ENCODE measurements at places on chromosomes 7 and 10.
A peak's percentile ranks its signal among the peaks of the same experiment; 100 is the strongest.

DNA sequence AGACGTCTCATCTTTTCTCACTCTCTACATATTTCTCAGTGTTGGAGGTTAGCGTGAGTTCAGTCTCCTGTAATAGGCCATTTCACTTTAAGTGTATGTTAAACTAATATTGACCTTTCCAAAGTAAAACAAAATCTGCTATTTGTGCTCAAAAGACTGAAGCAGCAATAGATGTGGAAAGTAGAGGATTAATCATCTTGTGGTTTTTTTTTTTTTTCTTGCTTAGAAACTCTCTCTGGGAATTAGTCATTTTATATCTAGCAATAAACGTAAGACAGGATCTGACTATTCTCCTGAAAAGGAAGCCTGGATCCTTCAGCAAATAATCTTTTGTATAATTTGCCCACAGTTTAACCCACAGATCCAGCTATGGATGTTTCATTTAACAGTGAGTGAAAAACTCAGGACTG, 81.7 kb downstream of the NRP1 start:
- no peak for DNase-seq

GRCh38 chr7:12257582-12257981, 46.5 kb downstream of the TMEM106B start:
- DNase-seq, result peak; percentile 78

GRCh38 chr10:64558094-64558835, 1037.1 kb downstream of the REEP3 start:
- no peak for DNase-seq

- DNase-seq, result no peak
These were observed 14.0 kb upstream of the EIF5AL1 start for GRCh38 chr10:79498291-79498829.

DNA sequence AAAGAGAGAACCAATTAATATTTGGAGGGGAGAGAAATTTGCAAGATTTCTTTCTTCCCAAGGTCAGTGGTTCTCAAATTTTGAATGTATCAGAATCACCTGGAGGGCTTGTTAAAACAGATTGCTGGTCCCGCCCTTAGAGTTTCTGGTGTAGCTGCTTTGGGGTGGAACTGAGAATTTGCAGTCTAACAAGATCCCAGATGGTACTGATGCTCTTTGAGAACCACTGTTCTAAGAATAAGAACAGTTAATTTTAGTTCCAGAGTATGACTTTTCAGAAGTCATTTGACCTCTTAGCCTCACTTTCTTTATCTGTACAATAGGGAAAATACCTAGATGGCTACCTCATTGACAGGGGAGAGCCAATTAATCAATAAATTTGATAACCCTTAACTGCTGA, 161.6 kb downstream of the PRKG1 start:
- DNase-seq, result no peak

GRCh38 chr10:88244781-88245625, 338.1 kb downstream of the RNLS start:
- DNase-seq, result no peak

- DNase-seq, result peak; percentile 78
These were observed 10.5 kb downstream of the SKAP2 start for GRCh38 chr7:26853788-26854393.

- no peak for DNase-seq
These were observed 741 bp downstream of the GPR85 start for GRCh38 chr7:113085781-113086390.

DNA sequence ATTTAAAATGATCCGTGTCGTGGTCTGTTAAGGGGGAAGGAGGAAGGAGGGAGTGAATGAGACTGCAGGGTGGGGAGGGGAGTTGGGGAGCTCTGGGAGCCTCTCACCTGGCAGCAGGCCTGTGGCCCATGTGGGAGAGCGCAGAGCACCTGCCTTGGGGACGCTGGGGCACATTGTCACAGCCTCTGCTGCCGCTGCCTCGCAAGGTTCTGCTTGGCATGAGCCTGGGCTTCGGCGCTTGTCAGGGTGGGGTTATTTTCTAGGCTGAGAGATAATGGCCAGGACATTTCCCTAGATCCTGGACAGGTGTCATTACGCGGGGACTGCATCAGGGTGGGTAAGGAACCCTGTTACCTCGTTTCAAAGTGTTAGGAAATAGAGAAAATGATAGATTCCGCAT, 2.2 kb upstream of the SUN1 start:
- no peak for DNase-seq

DNA sequence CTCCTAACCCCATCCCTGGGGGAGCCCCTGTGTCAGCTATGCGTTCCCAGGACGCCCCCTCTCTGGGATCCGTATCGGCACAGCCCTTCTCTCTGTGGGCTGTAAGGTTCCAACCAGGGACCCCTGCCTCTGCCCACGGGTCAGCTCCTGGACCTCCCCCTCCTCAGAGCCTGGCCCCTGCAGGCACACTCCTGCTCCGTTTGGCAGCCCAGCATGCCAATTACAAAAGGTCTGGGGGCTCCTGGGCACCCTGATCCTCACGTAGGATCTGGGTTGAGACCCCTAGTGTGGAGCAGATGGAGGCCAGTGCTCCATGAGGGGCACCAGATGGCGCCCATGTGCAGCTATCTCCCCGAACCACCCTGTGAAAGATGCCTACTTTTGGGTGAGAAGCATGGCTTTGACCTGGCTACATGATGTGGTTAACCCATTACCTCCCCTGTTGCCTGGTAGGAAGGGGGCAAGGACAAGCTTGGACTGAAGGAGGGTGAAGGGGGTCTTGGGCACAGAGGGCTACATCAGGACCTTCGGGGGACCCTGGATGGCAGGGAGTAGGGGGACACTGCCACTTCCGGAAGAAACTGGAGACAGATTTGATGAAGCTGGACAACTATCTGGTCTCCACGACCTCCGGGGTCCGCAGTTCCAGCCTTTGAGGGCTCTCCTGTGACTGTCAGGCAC, 9.0 kb downstream of the TACR2 start:
- DNase-seq, result peak; percentile 78

DNA sequence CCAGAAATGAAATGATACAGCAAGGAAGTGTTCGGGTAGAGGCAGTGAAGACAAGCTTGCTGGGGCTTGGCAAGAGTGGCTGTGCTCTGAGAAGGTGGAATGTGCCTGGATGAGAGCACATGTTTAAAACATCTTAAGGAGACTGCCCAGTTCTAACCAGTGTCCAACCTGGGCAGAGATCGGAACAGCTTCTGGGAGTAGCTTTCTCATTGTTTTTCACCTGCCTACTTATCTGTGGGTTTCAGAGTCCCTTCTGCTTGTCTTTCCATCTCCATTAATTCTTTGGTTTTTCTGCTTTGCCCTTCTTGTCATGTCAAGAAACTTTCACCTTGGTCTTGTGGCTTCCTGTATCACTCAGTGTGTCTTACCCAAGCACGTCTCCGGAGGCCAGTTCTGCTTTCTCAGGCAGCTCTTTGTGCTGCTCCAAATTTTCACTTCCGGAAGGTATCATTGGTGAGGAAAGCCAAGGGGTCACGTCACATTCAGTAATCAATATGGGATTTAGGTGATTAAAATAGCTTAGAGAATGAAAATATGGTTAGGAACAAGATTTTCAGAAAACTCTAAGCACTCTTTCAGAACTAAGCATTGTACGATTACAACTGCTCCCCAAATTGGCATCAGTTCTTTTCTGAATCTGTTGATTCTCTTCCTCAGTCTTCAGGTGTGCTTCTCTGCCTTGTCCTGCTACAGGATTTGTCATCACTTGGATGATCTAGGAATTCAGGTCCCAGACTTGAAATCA, 5.5 kb upstream of the LAMB4 start:
- peak; percentile 23 for DNase-seq

GRCh38 chr7:1851721-1852516, 181.8 kb downstream of the ELFN1 start:
- no peak for DNase-seq

GRCh38 chr10:24850727-24851296, 101.6 kb downstream of the PRTFDC1 start:
- no peak for DNase-seq

GRCh38 chr7:94298943-94299342, 95.8 kb upstream of the COL1A2 start:
- no peak for DNase-seq

GRCh38 chr10:29579455-29579970, 55.3 kb downstream of the SVIL start:
- no peak for DNase-seq

DNA sequence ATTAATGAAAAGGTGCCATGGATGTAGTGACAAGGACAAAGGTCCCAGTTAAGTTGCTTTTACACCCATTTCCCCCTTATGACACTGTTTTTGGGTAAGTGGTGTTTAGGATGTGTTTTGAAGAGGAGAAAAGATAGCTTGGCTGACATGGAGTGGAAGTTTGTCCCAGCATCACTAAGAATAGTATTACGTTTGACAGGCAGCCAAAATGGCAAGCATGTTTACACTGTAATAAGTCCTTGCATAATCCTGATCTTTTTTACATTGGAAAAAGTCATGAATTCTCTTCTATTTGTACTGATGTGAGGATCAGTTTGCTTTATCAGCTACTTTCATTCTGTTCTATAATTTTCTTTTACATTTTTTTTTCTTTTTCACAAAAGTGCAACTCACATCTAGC, 137.8 kb downstream of the CHRM2 start:
- no peak for DNase-seq

GRCh38 chr10:76397181-76398042, 966.0 kb downstream of the LRMDA start:
- DNase-seq, result no peak

DNA sequence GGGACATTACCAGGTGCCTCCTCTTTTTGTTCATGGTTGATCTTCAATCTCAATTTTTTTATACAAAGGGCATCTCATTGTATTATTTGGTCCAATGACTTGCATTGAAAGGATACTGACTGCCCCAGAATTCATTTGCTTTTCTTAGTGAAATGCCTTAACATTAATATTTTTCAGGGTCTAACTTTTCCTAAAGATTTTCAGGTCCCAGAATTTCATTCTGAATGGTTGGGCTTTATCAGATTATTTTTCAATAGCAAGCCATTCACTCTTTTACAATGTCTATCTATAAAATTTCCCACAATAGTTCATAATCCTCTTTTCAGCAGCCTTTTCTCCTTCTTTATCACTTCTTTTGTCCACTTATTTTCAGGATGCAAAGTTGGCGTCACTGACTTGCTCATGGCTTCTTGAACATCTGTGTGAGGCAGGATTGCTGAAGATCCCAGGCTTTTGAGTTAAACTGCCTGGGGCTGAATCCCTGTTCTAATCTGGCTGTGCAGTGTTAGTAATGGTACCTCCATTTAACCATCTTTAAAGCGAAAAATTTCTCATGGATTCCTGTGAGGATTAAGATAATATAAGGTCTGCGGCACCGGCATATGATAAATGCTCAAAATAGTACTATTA, 131.7 kb upstream of the HDAC9 start:
- no peak for DNase-seq

DNA sequence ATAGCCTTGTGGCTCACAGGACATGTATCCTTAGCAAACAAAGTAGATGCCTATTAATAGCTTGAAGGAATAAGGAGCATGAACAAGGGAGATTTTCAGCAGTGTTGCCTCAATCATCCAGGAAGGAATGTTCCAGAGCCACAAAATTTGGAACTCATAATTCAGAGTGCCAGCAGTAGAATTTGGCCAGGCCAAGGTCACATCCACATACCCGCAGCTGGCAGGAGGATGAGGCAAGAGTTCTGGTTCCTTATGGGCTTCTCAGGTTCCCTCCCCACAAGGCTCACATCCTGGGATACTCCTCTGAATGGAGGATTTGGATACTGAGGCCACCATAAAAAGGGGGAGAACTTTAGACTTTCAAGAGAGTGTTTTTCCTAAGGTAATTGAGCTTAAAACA, 45.8 kb downstream of the SUFU start:
- no peak for DNase-seq

DNA sequence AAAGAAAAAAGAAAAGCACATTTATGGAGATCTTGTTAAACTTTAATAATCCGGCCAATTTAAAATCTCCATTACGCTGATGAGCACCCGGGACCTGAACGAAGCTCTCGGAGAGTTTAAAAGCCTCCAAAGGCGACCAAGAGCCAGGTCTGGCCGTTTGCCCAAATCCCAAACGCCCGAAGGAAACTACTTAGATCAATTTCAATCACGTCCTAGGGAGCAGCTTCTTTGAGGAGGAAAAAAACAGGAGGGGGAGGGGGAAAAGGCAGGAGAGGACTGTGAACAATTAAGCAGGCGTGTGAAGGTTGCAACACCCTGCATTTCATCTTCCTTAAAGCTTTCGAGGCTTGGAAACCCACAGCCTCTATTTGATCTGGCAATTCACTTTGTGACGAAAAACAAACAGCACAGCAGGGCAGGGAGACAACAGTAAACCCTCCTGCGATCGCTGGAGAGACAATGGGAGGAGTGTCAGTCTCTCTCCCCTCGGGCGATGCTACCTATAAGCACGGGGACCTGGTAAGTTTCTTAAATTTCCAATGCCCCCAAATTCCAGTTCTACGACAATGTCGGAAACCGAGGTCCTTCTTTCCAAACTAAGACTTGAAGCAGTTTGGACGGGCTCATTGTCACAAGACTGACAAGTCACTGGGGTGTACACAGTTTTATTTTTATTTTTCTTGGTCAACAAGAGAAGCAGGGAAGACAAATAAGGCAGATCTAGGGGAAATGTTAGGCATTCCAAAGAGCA, 1.2 kb downstream of the KLF6 start:
- DNase-seq, result peak; percentile 70

GRCh38 chr10:51894771-51895578, 195.6 kb upstream of the CSTF2T start:
- DNase-seq, result no peak

GRCh38 chr7:86504229-86504628, 139.5 kb upstream of the GRM3 start:
- no peak for DNase-seq

- no peak for DNase-seq
These were observed 25.4 kb upstream of the ELN start for GRCh38 chr7:74002474-74003017.

DNA sequence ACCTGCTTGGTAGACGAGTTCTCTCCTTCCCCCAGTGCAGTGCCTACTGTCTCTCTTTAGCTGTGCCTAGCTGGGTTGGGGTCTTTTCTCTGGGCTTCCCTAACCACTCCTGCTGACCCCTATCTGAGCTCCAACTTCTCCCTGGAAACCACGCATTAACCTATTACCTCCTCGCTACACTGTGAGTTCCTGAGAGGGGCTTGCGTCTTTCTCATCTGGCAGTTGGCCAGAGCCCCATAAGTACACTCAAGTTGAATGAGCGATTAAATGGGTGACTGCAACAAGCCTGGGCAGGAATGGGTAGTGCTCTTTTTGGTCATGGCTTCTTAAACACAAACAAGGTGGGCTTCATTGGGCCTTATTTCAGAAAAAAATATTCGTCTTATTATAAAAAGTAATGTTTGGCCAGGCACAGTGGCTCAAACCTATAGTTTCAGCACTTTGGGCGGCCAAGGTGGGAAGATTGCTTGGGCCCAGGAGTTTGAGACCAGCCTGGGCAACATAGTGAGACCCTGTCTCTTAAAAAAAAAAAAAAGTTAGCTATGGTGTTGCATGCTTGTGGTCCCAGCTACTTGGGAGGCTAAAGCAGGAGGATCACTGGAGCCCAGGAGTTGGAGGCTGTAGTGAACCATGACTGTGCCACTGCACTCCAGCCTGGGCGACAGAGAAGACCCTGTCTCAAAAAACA, 41.4 kb downstream of the SYPL1 start:
- DNase-seq, result peak; percentile 59

Measured in NAMALWA (cell line).